ENCODE measurements at places on chromosomes 16 and 17. TPM values are rescaled to one million over a fixed set of nuclear protein-coding genes. Genes with fewer than 3 reads are reported as not detected.

The TP53I13 gene
- total RNA-seq: 41.1 TPM

The KRT27 gene
- not detected for total RNA-seq

The TBC1D3I gene
- total RNA-seq: 1.3 TPM

The OTOP3 gene
- total RNA-seq: not detected

The MT1F gene
- 1.4 TPM for total RNA-seq

The CCL23 gene
- not detected for total RNA-seq

The NUDT16L1 gene
- 24.7 TPM for total RNA-seq

The STUB1 gene
- total RNA-seq: 105 TPM

The GPR179 gene
- not detected for total RNA-seq

The RPRML gene
- total RNA-seq: not detected

The ETV4 gene
- total RNA-seq: 32.2 TPM

DNA sequence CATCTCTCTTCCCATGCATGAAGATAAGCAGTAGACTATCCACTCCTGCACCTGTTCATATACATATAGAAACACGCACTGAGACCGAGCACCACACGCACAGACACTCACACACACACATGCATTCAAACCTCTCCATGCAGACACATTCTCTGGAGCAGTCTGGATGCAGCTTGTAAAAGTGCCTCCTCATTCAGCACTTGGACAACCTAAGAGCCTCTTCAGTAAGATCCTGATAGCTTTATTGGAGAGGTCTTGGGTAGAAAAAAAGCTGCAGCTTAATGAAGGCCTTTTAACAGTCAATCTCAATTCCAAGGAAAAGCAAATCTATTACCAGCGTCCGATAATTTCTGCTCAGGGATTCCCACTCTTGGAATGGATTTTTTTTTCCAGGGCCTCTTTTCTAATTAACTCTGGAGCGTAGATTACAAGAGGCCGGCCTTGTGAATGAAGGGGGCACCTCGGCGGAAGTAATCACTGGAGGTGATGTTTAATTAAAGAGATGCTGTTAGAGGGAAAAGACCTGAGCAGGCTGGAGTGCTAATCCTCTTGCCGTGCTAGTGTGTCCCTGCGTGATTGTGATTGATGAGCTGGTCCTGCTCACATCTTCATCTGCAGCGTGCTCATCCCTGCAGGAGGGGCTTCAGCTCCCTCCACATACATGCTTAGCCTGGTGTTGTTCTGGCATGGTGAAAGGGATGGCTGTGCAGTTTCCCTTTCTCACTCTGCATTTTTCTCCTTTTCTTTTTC, 155.1 kb downstream of the RBFOX1 start:
- DNase-seq: no peak

- no peak for DNase-seq
Observed at GRCh38 chr16:26856791-26857190, 209.9 kb upstream of the C16orf82 start.

DNA sequence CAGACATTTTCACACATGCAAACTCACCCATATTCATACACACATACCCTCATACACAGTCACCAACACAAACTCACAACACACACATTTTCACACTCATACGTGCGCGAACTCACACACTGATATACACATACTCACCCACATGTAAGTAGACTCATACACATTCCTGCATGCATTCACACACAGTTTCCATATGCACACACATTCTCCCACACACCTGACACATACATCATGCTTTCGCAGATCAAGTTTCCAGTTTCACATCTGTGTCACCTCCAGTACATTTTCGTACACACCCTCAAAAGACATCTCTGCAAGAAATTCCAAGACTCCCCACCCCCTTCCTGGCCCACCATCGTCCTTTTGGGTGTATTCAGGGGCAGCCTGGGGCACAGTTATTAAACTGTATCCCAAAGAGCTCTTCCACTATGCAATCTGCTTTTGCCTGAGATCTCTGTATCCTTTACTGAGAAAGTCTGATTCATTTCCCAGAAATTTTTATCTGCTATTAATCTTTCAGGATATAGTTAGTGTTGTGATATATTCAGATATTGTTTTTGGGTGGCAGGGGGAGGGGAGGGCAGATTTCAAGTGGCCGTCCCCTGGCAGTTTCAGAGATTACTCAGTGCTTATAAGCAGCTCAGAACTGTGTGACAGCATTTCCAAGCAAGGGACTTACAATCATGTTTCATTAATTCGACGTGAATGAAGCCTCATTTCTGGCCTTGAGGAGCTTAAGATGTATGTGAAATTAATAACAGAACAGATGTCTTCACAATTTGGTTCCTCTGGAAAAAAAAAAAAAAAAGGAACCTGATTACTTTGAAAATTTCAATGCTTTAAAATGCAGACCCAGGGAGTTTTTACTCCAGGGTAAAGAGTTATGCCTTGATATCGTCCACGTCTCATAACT, 35.3 kb upstream of the MMP2 start:
- peak; percentile 9 for DNase-seq

DNA sequence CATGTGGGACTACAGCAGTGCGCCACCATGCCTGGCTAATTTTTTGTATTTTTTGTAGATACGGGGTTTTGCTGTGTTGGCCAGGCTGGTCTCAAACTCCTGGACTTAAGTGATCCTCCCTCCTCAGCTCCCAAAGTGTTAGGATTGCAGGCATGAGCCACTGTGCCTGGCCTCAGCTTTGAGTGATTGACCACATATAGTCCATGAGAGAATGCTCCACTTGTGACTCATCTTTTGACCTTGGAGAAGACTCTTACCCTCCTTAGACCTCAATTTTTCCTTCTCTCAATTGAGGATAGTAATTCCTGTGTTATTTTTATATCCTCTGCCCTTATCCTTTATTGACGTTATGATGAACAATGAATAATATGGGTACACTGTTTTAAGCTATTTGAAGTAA, 30.9 kb upstream of the DUSP14 start:
- no peak for DNase-seq

DNA sequence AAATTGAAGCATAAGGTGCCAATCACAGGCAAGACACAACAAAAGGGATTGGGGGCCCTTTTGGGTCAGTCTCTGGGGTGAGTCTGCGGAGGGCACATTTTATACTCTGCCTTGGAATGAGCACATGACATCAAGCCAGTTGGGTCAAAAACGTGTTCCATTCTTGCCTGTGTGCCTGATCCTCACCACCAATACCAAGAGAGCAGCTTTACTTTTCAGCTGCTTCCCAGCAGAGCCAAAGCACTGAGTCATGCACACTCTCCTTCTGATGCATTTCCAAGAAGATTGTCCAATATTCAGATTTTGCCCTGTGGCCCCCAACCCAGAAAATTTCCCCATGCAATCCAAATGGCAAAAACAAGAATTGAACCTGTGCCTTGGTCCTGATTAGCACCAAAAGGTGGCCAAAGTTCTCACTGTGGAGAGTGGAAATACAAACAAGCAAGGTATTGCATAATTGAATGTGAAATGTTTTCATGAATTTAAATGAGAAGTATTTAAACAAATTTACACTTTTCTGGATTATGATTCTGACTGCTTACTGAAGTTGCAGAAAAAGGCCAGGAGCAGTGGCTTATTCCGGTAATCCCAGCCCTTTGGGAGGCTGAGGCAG, 217.8 kb upstream of the SOX9 start:
- no peak for DNase-seq

DNA sequence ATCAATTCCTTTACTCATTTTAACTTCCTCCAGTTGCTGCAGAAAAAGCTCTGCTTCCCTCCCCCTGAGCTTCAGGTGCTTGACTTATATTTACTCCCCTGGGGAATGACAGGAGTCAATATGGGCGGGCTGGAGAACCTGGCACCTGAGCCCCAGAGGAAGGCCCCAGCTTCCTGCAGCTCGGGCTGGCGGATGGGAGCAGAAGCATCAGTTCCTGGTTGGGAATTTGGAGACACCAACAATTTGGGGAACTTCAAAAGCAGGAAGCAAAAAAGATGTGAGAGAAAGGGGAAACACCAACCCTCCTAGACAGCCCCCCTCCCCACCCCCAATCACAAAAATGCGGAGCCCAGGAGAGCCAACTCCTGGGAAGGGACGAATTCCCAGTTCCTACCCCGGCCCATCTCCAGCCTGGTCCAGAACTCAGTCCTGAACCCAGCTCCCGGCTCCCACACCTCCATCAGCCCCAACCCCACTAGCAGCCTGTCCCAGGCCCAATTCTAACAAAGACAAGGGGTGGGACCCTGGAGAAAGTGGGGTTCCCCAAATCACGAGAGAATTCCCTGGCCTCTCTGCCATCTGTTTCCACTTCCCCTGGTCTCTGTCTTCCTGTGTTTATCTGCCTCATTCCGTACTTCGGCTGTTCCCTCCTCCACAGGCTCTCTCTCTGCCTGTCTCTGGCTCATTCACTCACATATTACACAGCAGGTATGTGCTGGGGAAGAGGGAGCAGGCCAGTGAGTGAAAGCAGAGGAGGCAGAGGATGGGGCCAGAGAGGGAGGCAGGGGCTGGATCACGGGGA, 16.2 kb upstream of the ASGR2 start:
- DNase-seq: peak; percentile 48

DNA sequence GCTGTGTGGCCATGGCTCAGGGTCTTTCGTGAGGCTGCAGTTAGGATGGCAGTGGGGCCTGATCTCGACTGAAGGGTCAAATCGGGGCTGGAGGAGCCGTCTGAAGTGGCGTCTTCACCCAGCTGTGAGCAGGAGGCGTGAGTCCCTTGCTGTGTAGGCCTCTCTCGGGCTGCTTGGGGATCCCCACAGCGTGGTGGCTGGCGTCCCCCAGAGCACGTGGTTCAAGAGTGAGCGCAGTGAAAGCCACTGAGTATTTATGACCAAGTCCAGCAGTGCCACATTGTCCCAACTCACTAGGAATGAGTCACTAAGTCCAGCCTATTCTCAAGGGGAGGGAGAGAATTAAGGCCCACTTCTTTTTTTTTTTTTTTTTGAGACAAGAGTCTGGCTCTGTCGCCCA, 11.7 kb upstream of the TCF25 start:
- DNase-seq: no peak

DNA sequence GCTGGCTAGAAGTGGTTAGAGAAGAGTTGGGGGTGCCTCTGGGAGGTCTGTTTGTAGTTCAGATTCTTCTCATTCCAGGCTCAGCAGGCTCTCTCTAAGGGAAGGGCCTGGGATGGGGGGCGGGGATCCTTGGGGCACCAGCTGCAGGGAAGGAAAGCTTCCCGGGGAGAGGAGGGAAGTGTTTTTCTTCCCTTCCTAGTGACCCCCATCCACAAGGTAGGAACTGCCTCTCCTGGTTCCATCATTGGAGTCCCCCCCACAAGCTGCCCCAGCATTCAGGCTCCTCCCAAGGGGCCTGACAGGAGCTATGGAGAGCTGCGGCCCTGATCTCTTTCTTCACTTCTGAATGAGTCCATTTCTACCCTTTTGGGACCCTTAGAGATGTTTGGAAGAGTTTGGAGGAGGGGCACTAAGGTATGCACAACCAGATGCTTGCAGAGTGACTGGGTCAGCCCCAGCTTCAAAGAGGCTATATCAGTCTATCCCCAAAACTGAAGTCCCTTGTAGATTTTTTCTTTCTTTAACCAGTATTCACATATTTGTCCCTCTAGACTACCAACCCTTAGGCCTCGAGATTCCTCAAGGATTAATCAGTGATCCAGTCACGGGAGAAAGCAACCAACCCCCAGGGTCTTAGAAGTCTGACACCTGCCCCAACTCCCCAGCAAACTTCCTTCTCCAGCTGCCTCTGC, 13.9 kb upstream of the FZD2 start:
- DNase-seq: no peak

DNA sequence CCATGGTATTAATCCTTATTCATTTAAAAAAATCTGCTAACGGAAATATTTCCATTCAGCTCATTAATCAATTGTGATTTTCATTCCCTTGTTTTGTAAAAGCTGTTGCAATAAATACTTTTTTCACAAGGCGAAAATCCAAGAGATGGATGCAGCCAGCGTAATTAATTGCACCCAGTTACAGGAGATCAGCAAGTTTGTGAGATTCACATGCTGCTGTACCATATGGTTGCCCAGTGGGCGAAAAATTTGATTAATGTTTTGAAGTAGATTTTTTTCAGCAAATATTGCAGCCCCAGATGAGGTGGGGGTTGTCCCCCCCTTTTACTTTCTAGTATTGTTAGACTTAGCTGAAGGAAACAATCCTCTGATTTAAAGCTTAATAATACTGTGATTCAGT, 186.6 kb downstream of the WWOX start:
- DNase-seq: no peak

GRCh38 chr17:38400286-38400685, 28.0 kb upstream of the ARHGAP23 start:
- DNase-seq: no peak

DNA sequence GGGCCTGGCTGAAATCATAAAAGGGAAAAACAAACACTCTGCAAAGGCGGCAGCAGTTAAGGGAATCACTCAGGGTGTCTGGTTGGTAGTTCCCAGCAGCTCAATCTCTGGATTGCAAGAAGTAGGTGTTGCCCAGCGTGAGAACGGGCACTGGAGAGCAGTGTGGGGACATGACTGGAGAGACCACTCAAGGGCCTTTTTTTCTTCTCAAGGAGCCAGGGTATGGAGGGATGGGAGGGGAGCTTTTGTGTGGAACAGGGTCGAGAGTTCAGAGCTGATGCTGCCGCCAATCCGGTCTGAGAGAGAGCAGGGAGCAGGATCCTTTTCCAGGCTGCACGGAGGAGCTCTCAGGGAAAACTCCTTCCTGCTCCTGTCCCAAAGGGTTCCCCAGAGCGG, 15.2 kb downstream of the SCNN1B start:
- DNase-seq: no peak

All from endothelial cell of umbilical vein (primary cell).